ENCODE measurements at places on chromosomes 6 and 20.

GRCh38 chr6:85913001-85913400 is 270.3 kb upstream of the SYNCRIP start:
- no peak for DNase-seq

GRCh38 chr20:49497398-49497669 is 14.9 kb upstream of the KCNB1 start:
- DNase-seq, result no peak

DNA sequence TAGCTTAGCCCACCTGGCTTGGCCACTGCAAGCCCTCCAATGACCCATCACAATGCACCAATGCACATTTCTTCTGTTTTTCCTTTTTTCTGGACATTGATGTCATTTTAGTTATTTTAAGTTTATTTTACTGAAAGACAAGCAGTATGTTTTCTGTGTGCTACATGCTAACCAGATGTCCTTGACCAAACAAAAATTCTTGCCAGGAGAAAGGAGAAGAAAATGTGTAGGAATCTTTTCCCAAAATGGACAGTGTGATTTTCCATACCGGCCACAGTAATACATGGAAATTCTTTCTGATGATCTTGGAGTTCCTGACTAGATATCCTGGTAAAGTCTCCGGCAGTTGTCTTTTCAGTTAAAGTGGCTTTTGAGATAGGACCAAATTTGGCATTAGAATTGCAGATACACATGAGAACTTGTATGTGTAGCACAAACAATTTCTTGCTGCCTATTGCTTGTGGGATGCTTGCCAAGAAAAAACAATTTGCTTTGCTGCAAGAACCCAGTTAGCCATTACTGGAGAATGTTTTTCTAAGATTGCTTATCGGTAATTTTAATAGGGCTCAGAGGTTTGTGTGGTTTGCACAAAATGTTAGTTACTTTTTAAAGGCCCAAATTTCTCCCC is 696.5 kb upstream of the CITED2 start:
- peak; percentile 26 for DNase-seq

- no peak for DNase-seq
Measured at GRCh38 chr6:101401792-101402621, 8.5 kb downstream of the GRIK2 start.
